Right atrium auricular region (tissue), 2 donors: ENCODE measurements at places on chromosomes 12 and 14. TPM values are rescaled to one million over a fixed set of nuclear protein-coding genes. Genes with fewer than 3 reads are reported as not detected.

Gene LRP1
- total RNA-seq = 89.4 TPM

DNA sequence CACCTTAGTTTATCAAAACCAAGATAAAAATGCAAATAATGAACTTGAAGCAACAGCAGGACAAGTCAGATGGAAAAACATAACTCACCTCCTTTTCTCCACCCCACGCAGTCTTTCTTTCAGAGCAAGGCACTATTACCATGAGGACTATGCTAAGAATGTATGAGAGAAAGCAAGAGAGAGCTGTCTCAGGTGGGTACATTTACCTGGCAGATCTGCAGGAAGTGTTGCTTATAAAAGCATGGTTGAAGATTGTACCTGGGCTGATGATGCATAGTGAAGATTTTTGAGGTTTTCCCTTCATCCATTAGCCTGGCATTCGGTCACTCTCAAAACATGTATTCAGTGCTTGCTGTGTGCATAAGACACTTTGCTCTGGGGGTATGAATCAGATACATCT, 68.8 kb upstream of the IFNG-AS1 start:
- H3K36me3 ChIP-seq = no peaks in the 10 kb centered on the region
- DNase-seq = no peak
- H3K4me3 ChIP-seq = no peak overlapping the region
- no peaks in the 10 kb centered on the region for H3K27me3 ChIP-seq
- H3K4me1 ChIP-seq = no peaks in the 10 kb centered on the region
- H3K27ac ChIP-seq = no peak overlapping the region

Gene SERPINA1
- 2.4 TPM for total RNA-seq

GRCh38 chr12:84843593-84844144, 68.9 kb downstream of the SLC6A15 start:
- no peaks in the 10 kb centered on the region for H3K27me3 ChIP-seq
- H3K4me3 ChIP-seq = no peak overlapping the region
- H3K27ac ChIP-seq = no peak overlapping the region
- DNase-seq = no peak
- H3K4me1 ChIP-seq = no peaks in the 10 kb centered on the region

Gene TAOK3
- total RNA-seq = 18.1 TPM

- no peak overlapping the region for H3K4me3 ChIP-seq
- no peaks in the 10 kb centered on the region for H3K36me3 ChIP-seq
- H3K27ac ChIP-seq = no peak overlapping the region
- H3K27me3 ChIP-seq = no peaks in the 10 kb centered on the region
- no peak for DNase-seq
These were observed 222.7 kb downstream of the ERC1 start for GRCh38 chr12:1213618-1214205.

DNA sequence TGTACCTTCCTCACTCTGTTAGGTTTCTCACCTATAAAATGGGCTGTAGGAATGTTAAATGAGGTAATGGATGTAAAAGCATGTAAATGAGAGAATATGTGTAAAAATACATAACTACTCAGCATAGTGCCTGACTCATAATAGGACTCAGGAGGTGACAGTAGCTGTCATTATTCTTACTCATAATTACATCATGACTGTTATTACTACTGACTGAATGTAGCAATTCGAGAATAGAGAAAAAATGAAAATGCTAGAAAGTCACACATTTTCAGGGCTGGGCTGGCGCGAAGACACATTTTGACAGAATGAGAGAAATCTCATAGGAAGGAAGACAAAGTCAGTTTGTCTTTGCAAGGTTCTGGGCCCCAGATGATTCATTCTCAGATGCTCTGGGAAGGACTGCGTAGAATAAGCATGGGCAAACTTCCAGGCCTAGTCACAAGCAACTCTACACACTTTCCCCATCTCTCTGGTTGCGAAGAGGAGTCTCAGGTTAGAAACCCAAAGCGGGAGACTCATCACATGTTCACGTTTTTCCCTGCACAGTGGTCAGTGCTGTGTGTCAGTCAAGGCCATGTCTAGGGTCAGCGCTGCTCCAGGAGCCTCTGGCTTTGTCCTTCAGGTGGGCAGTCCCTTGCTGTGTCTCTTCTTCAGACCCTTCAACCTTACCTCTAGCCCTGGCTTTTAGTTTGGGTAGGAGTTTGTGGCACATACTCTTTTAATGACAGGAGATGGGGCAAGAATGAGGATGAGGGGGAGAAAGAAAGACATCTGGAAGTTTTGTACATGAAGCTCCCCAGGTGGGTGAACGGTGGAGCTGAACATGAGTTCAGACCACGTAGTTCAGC, 8.4 kb downstream of the GPRC5A start:
- DNase-seq = peak; percentile 81
- H3K4me1 ChIP-seq = no peaks in the 10 kb centered on the region
- H3K27ac ChIP-seq = peak overlapping the region; percentile 79
- H3K36me3 ChIP-seq = no peaks in the 10 kb centered on the region

DNA sequence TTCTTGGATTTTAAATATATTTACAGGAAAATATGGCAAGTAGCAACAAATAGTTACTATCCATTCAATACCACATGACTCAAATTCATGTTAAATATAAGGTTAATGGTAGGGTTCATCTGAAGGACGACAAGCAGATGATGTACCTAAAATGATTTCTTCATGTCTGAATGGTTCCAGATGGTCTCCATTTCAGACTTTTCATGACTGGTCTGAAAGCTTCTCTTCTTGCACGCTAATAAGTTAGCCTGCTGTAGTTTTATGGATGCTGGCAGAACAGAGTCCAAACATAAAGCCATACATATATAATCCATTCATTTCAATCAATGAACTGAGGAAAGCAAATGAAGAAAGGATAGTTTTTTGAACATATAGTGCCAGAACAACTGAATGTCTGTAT, 257.0 kb upstream of the MGAT4C start:
- H3K27ac ChIP-seq = no peak overlapping the region
- H3K27me3 ChIP-seq = no peaks in the 10 kb centered on the region
- H3K36me3 ChIP-seq = no peaks in the 10 kb centered on the region
- H3K4me3 ChIP-seq = no peak overlapping the region

Gene SRP54
- total RNA-seq = 29.8 TPM

GRCh38 chr14:27605282-27605681, 1007.4 kb upstream of the NOVA1 start:
- no peak for DNase-seq
- H3K4me3 ChIP-seq = no peak overlapping the region
- H3K4me1 ChIP-seq = no peaks in the 10 kb centered on the region
- no peak overlapping the region for H3K27ac ChIP-seq

DNA sequence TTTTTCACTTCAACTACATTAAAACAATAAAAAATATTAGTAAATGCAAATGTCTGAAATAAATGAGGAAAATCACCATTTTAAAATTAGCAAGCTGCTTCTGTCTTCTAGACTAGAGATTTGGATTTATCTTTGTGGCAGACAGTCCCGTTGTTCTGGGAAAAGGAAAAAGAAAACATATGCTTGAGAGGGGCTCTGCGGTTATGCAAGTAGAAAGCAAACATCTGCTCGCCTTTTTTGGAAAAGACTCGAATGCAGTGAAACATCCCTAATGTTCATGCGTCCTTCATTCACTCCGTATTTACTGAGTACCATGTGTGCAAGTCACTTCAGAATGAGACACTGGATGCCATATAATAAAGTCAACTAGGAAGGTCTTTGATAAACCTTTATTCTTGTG, 44.9 kb downstream of the IFNG start:
- H3K4me1 ChIP-seq = no peaks in the 10 kb centered on the region
- H3K27ac ChIP-seq = no peak overlapping the region
- H3K4me3 ChIP-seq = no peak overlapping the region

GRCh38 chr12:53638057-53638456, 11.9 kb upstream of the ATF7 start:
- no peaks in the 10 kb centered on the region for H3K36me3 ChIP-seq
- no peak overlapping the region for H3K27ac ChIP-seq
- no peaks in the 10 kb centered on the region for H3K4me1 ChIP-seq

Gene APOF
- not detected for total RNA-seq

- H3K27ac ChIP-seq = peak overlapping the region; percentile 12
- no peak for DNase-seq
- H3K36me3 ChIP-seq = no peaks in the 10 kb centered on the region
- H3K4me1 ChIP-seq = no peaks in the 10 kb centered on the region
- H3K27me3 ChIP-seq = no peaks in the 10 kb centered on the region
These were observed 130.7 kb downstream of the OTOGL start for GRCh38 chr12:80230068-80230467.

Gene USP5
- total RNA-seq = 35.3 TPM

- no peaks in the 10 kb centered on the region for H3K4me1 ChIP-seq
- no peaks in the 10 kb centered on the region for H3K27me3 ChIP-seq
- no peaks in the 10 kb centered on the region for H3K36me3 ChIP-seq
- DNase-seq = no peak
- H3K27ac ChIP-seq = no peak overlapping the region
These were observed 47.5 kb downstream of the MRPL42 start for GRCh38 chr12:93514853-93515252.

Gene GARIN6
- total RNA-seq = not detected

- H3K4me3 ChIP-seq = no peak overlapping the region
- H3K36me3 ChIP-seq = peaks cover 4% of the 10 kb centered on the region
- peaks cover 15% of the 10 kb centered on the region for H3K27me3 ChIP-seq
- DNase-seq = peak; percentile 62
These were observed 3.6 kb downstream of the CFAP73 start for GRCh38 chr12:113152835-113153814.

DNA sequence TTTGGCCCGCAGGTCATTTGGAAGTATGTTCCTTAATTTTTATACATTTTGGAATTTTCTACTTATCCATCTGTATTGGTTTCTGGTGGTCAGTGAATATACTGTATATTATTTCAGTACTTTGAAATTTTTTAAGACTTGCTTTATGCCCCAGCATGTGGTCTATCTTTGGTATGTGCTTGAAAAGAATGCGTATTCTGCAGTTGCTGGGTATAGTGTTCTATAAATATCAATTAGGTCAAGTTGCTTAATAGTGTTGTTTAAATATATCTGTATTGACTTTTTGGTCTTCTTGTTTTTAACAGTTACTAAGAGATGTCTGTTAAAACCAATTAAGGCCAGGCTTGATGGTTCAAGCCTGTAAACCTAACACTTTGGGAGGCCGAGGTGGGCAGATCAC, 21.7 kb upstream of the SIX1 start:
- H3K4me1 ChIP-seq = no peaks in the 10 kb centered on the region
- no peak overlapping the region for H3K4me3 ChIP-seq
- no peak overlapping the region for H3K27ac ChIP-seq
- no peaks in the 10 kb centered on the region for H3K27me3 ChIP-seq
- no peak for DNase-seq
- no peaks in the 10 kb centered on the region for H3K36me3 ChIP-seq

GRCh38 chr12:101302741-101303140, 22.8 kb downstream of the UTP20 start:
- peaks cover 66% of the 10 kb centered on the region for H3K36me3 ChIP-seq
- no peak overlapping the region for H3K27ac ChIP-seq
- no peak overlapping the region for H3K4me3 ChIP-seq
- DNase-seq = no peak

GRCh38 chr12:96153131-96153725, 40.9 kb upstream of the ELK3 start:
- no peaks in the 10 kb centered on the region for H3K4me1 ChIP-seq
- no peaks in the 10 kb centered on the region for H3K27me3 ChIP-seq
- no peak for DNase-seq
- no peak overlapping the region for H3K27ac ChIP-seq
- no peaks in the 10 kb centered on the region for H3K36me3 ChIP-seq
- H3K4me3 ChIP-seq = no peak overlapping the region

GRCh38 chr12:76177821-76178220, 93.3 kb upstream of the NAP1L1 start:
- peaks cover 11% of the 10 kb centered on the region for H3K4me1 ChIP-seq
- H3K27me3 ChIP-seq = no peaks in the 10 kb centered on the region
- no peaks in the 10 kb centered on the region for H3K36me3 ChIP-seq
- DNase-seq = no peak
- H3K4me3 ChIP-seq = no peak overlapping the region

DNA sequence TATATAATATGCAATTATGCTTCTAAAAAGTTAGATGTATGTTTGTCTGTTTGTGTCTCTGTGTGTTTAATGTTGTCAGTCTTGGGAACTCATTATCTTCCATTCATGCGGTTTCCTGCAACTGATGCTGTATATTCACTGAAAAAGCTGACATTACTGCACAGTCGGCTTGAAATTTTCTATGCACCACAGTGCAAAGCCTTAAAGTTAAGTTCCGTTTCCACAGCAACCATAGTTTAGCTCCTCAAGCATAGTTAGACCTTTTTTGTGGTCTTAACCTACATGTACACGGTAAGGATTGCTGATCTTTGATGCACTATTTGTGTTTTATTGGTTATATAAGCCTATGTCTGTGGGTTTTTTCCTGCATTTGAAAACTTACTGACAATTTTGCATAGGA, 309.4 kb downstream of the KCNC2 start:
- H3K4me1 ChIP-seq = no peaks in the 10 kb centered on the region
- H3K4me3 ChIP-seq = no peak overlapping the region
- H3K27me3 ChIP-seq = no peaks in the 10 kb centered on the region
- no peak overlapping the region for H3K27ac ChIP-seq

DNA sequence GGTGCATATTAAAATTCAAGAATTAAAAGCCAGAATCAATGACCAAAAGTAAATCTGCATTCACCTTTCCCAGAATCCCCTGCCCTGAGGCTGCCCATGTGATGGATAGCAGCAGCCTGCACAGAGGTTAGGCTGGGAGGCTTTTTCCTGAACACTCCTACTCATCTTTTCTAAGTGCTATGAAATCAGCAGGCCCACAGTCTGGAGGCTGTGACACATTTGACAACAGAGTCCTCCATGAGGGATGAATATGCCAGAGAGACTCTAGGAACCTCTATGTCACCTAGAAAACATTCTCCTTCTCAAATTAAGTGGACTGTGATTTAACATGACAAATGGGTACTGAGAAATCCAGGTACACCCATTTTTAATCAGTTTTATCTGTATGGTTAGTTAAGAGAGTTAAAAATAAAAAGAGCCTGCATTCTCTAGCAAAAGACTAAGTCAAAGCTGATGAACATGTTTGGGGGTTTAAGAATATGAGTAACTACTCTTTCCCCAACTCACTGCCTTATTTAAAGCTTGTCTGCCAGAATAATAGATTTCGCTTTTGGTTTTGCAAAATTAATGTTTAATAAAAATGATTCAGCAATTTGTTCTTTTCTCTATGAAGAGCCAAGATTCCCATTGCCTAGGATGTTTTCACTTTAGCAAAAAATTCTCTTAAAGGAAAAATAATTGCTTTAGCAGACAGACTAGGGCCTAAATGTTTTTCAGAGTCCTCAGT, 115.0 kb downstream of the RTN1 start:
- H3K4me3 ChIP-seq = no peak overlapping the region
- no peaks in the 10 kb centered on the region for H3K4me1 ChIP-seq
- DNase-seq = no peak
- no peaks in the 10 kb centered on the region for H3K27me3 ChIP-seq
- H3K36me3 ChIP-seq = no peaks in the 10 kb centered on the region

DNA sequence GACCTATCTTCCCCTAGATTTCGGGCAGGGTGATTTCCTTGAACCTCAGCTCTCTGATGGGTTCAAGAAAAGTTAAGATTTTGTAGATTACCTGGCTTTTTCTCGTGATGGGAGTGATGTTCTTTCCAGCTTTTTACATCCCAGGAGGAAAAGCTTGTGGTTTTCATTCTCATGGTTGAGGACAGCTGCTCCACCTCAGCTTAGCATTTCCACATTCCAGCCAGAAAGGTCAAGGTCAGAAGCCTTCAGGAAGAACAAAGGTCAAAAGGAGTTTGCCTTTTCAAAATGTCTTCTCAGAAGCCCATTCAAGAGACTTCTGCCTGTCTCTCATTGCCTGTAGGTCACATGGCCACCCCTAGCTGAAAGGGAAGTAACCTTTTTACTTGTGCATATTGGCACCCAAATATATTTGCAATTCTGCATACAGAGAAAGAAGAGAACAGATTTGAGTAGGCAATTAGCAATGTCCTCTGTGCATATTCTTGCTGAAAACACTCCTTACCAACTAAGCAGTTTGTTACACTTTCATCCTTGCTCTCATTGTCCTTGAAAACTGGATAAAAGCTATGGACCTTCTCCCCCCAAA, 6.6 kb upstream of the ADGRD1 start:
- no peak overlapping the region for H3K4me3 ChIP-seq
- H3K27me3 ChIP-seq = no peaks in the 10 kb centered on the region
- no peak for DNase-seq
- H3K27ac ChIP-seq = no peak overlapping the region
- no peaks in the 10 kb centered on the region for H3K36me3 ChIP-seq
